ENCODE measurements at places on chromosomes 2 and 18. TPM values are rescaled to one million over a fixed set of nuclear protein-coding genes. Genes with fewer than 3 reads are reported as not detected.

DNA sequence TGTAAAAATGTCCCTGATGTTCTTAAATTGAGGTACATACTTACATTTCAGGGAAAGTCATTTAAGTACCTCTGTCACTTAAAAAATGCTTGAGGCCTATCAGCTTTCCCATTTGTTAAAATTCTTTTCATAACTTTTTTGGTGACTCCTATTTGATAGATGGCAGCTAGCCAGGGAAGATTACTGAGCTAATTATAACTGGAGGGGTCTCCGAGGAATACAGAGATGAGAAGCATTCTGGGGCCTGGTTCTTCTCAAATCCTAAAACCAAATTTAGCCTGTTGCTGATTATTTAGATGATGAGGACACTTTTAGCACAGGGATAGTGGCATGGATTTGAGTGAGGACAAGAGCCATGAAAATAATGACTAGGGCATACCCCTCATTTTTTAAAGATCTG, 4.8 kb downstream of the UGP2 start:
- peaks cover 19% of the 10 kb centered on the region for H3K4me1 ChIP-seq
- peaks cover 2% of the 10 kb centered on the region for H3K36me3 ChIP-seq
- no peak overlapping the region for H3K4me3 ChIP-seq
- no peak overlapping the region for H3K27ac ChIP-seq

CFC1 gene
- not detected for total RNA-seq

GRCh38 chr18:46601141-46601805, 55.7 kb downstream of the LOXHD1 start:
- no peaks in the 10 kb centered on the region for H3K4me1 ChIP-seq
- no peak overlapping the region for H3K4me3 ChIP-seq
- H3K27me3 ChIP-seq, result peaks cover 46% of the 10 kb centered on the region
- H3K27ac ChIP-seq, result no peak overlapping the region

GRCh38 chr2:217638031-217638430, 364.8 kb downstream of the TNS1 start:
- H3K36me3 ChIP-seq, result no peaks in the 10 kb centered on the region
- H3K4me1 ChIP-seq, result no peaks in the 10 kb centered on the region
- no peaks in the 10 kb centered on the region for H3K27me3 ChIP-seq
- H3K4me3 ChIP-seq, result no peak overlapping the region
- DNase-seq, result no peak

DNA sequence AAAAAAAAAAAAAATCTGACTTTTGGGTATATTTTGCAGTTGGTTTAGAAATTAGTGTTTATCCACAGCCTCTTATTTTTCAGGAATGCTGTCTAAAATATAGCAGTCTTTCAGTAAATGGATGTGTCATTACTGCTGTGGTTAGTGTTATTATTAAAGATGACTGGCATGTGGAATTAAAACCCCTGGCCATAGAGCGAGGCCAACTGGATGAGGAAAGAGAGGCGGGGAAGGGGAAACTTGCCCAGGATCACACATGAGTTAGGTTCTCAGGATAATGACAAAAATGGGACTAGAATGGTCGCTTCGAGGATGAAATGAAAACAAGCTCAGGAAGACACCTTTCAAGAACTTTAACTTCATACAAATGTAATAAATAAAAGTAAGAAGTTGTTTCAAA, 57.4 kb upstream of the APCDD1 start:
- H3K27ac ChIP-seq, result no peak overlapping the region
- no peaks in the 10 kb centered on the region for H3K27me3 ChIP-seq
- no peak for DNase-seq
- H3K4me1 ChIP-seq, result no peaks in the 10 kb centered on the region
- no peak overlapping the region for H3K4me3 ChIP-seq

COPS9 gene
- total RNA-seq, result 202 TPM

DNA sequence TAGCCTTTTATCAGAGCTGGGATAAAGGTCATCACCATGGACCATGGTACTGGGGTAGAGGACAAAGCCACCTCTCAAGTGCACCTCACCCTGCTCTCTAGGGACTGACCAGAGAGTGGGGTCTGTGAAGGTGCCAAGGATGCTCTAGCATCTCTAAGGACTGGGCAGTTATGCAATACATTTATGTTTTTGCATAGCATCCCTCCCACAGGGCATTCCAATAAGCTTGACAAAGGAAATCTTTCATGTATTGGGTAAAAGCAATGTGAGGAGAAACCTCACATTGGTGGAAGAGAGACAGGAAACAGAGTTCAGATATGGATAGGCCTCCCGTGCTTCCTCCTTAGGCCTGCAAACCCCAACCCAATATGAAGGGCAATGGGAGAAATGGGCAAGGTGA, 31.6 kb downstream of the STK39 start:
- H3K27ac ChIP-seq, result no peak overlapping the region
- peaks cover 27% of the 10 kb centered on the region for H3K4me1 ChIP-seq
- peaks cover 2% of the 10 kb centered on the region for H3K36me3 ChIP-seq
- no peak for DNase-seq
- no peaks in the 10 kb centered on the region for H3K27me3 ChIP-seq

DNA sequence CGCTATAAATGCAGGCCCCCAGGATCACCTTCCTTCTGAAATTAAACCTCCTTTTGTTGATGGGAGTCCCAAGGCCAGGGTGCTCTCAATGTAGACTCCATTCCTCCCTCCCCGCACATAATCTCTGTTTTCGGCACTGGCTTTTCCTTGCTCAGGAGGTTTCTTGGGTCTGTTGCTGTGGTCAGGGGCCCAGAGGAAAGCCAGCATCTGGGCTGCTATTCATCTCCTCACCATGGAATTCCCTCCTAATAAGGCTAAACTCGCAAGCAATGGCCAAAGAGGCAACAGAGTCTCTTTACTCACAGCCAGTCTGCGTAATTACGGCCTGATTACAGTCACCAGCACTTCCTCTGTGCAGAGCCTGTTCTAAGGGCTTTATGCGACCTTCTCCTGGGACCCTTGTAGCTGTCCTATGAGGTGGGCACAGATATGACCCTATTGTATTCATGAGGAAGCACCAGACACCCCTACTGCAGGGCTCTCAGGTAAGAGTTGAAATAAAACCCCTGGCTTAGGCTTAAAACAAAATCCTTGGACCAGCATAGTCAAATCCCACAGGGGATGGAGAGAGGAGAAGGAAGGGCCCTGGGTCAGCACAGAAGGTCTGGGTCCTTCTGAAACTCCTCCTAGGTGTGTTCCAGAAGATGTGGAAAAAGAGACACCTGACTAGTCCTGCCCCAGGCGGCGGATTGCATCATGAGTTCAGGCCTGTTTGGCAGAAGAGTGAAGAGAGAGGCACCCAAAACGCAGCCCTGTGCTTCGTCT, 105.0 kb upstream of the SH3BP4 start:
- no peaks in the 10 kb centered on the region for H3K27me3 ChIP-seq
- no peak for DNase-seq
- H3K36me3 ChIP-seq, result no peaks in the 10 kb centered on the region
- no peak overlapping the region for H3K27ac ChIP-seq
- H3K4me3 ChIP-seq, result no peak overlapping the region

GRCh38 chr2:18063826-18064470, 185.5 kb downstream of the KCNS3 start:
- no peak for DNase-seq
- no peak overlapping the region for H3K4me3 ChIP-seq
- H3K27me3 ChIP-seq, result no peaks in the 10 kb centered on the region

GRCh38 chr18:79402977-79403722, 7.4 kb downstream of the NFATC1 start:
- no peak overlapping the region for H3K27ac ChIP-seq
- no peaks in the 10 kb centered on the region for H3K27me3 ChIP-seq
